ENCODE measurements at places on chromosomes 12 and 14. TPM values are rescaled to one million over a fixed set of nuclear protein-coding genes. Genes with fewer than 3 reads are reported as not detected.
A peak's percentile ranks its signal among the peaks of the same experiment; 100 is the strongest.

The TAMALIN gene
- 18.0 TPM for polyA plus RNA-seq

The PGF gene
- polyA plus RNA-seq: 33.2 TPM

The PLEKHH1 gene
- polyA plus RNA-seq: 1.0 TPM

The TAS2R8 gene
- polyA plus RNA-seq: not detected

The VWF gene
- polyA plus RNA-seq: 91.9 TPM

The LMNTD1 gene
- not detected for polyA plus RNA-seq

The KLRK1 gene
- 0.11 TPM for polyA plus RNA-seq

The PMCH gene
- polyA plus RNA-seq: 0.41 TPM

The ART4 gene
- polyA plus RNA-seq: 0.51 TPM

The ESPL1 gene
- 9.8 TPM for polyA plus RNA-seq

The FAM222A gene
- polyA plus RNA-seq: 8.6 TPM

The A2M gene
- 279 TPM for polyA plus RNA-seq

The GYS2 gene
- 0.29 TPM for polyA plus RNA-seq

The SLC6A13 gene
- polyA plus RNA-seq: 2.4 TPM

DNA sequence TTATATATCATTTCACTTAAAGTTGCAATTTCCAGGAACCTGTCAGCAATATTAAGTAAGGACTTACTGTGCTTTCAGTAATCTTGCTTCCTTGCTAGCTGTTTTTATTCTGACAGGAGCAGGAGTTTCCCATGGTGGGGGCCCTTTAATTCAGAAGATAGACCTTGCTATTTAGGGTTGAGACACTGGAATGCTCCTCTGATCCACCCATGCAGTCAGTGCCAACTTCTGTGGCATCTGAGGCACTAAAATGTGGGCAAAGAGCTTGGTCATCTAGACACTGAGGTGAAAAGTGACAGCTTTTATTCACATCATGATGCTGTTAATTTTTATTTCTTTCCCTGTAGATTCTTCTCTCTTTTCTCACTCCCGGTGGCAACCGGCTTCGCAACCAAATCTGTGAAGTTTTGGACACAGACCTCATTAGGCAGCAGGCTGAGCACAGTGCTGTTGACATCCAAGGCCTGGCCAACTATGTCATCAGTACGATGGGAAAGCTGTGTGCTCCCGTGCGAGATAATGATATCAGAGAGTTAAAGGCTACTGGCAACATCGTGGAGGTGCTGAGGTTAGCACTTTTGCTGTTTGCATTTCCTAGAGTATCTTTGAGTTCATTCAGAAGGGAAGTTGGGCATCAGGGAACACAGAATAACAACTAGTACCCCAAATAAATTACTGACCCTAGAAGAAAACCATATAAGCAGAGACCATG, 18.8 kb downstream of the TCP11L2 start:
- H3K27ac ChIP-seq: no peak overlapping the region
- no peak for DNase-seq
- H3K4me1 ChIP-seq: no peaks in the 10 kb centered on the region
- peaks cover 28% of the 10 kb centered on the region for H3K36me3 ChIP-seq

DNA sequence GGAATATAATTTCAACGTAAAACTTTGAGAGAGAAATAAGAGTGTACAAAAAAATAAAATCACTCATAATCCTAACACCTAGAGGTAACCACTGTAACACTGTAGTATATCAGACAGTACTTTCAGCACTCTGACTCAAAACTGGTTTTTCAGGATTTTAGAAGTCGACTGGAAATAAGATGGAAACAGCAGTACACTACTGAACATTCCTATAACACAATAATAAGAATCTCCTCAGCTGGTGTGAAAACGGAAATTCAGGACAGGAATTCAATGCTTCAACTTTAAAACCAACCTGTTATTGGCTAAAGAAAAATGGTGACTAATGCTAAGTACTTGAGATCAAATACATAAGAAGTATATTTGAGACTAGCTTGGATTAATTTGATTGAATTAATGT, 12.3 kb upstream of the PITPNM2 start:
- peaks cover 36% of the 10 kb centered on the region for H3K36me3 ChIP-seq
- no peaks in the 10 kb centered on the region for H3K4me1 ChIP-seq
- no peak overlapping the region for H3K27ac ChIP-seq
- H3K27me3 ChIP-seq: no peaks in the 10 kb centered on the region
- no peak overlapping the region for H3K4me3 ChIP-seq

DNA sequence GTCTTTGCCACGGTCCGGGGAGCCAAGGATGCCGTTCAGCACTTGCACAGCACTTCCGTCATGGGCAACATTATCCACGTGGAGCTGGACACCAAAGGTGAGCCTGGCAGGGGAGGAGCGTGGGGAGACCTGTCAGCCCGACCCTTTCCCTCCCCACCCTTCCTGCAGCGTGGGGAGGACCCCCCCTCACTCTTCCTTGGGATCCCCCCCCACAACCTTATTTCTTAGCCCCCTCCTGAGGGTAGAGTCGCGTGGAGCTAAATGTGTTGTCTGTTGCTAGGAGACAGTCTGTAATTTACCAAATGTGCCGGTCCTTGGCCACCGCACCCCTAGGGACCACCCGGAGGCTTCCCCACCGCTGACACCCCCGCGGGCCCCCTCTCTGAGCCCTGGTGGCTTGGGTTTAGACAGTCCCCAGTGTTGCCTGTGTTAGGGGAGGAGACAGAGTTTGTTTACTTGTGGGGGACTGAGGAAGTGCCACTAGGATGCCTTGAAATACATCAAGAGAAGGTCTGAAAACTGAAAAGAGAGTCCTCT, 2.3 kb downstream of the SETD1B start:
- no peak for DNase-seq
- peaks cover 37% of the 10 kb centered on the region for H3K4me1 ChIP-seq
- no peaks in the 10 kb centered on the region for H3K27me3 ChIP-seq
- H3K4me3 ChIP-seq: peak overlapping the region; percentile 75
- peaks cover 50% of the 10 kb centered on the region for H3K36me3 ChIP-seq
- no peak overlapping the region for H3K27ac ChIP-seq

- no peaks in the 10 kb centered on the region for H3K27me3 ChIP-seq
- H3K4me1 ChIP-seq: peaks cover 2% of the 10 kb centered on the region
- H3K4me3 ChIP-seq: no peak overlapping the region
- H3K36me3 ChIP-seq: peaks cover 4% of the 10 kb centered on the region
- H3K27ac ChIP-seq: no peak overlapping the region
- no peak for DNase-seq
These were observed 108.2 kb downstream of the STXBP6 start for GRCh38 chr14:24941719-24942118.

DNA sequence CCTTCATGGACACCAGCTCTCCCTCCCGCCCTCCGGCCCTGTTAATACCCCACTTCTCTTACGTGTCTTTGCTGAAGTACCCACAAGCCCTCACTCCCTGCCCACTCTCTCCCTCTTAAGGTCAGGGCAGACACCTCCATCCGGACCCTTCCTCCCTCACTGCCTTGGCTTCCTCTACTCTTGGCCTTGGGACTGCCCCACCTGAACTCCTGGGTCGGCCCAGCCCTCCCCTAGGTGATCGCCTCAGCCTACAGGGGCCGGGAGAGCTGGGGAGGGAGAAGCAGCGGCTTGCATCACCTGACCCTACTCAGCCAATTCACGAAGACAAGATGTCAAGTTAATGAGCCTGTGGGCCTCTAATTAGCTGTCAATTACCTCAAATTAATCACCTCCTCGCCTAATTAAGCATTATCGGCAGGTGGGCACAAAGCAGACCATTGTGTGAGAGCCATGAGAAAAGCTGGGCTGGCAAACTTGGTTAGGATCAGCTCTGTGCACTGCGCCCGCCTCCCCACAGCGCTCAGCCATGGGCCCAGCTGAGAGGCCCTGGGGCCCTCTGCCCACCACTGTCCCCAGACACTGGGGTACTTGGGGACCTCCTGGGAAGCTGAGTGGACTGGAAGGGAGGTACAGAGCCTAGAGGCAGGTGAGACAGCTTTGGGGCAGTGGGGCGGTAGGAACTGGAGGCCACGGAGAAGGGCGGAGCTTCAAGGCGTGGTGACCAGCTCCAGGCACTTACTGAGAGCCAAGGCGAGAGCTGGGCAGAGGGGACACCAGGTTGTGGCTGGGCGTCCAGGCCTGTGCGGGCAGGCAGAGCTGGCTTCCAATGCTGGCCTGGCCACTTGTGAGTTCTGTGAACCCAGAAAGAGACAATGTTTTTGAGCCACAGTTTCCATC, 25.1 kb upstream of the VSX2 start:
- no peak overlapping the region for H3K27ac ChIP-seq
- H3K27me3 ChIP-seq: peaks cover 35% of the 10 kb centered on the region
- no peaks in the 10 kb centered on the region for H3K36me3 ChIP-seq

DNA sequence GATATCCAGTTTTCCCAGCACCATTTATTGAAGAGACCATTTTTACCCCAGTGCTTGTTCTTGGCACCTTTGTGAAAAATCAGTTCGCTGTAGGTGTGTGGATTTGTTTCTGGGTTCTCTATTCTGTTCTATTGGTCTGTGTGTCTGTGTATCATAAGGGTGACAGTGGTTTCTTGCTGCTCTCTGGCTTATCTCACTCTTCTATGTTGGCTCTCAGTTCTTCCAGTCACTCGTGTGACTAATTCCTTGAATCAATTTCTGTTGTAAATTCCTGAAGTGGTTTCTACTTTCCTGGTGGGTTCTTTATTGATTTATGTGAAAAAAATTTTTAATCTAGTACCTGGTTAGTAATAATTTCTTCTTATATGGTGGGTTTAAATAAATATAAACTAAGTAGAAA, 58.3 kb downstream of the OTOGL start:
- H3K27me3 ChIP-seq: no peaks in the 10 kb centered on the region
- no peak for DNase-seq
- no peak overlapping the region for H3K27ac ChIP-seq
- no peaks in the 10 kb centered on the region for H3K4me1 ChIP-seq
- H3K4me3 ChIP-seq: no peak overlapping the region
- no peaks in the 10 kb centered on the region for H3K36me3 ChIP-seq

- H3K27me3 ChIP-seq: no peaks in the 10 kb centered on the region
- no peaks in the 10 kb centered on the region for H3K36me3 ChIP-seq
- peaks cover 55% of the 10 kb centered on the region for H3K4me1 ChIP-seq
- no peak overlapping the region for H3K4me3 ChIP-seq
- H3K27ac ChIP-seq: no peak overlapping the region
These were observed 223.2 kb downstream of the PPM1H start for GRCh38 chr12:62711631-62712241.

- DNase-seq: no peak
- H3K4me1 ChIP-seq: peaks cover 36% of the 10 kb centered on the region
- H3K27ac ChIP-seq: no peak overlapping the region
- no peaks in the 10 kb centered on the region for H3K36me3 ChIP-seq
- H3K27me3 ChIP-seq: peaks cover 3% of the 10 kb centered on the region
These were observed 243.7 kb downstream of the SLC41A2 start for GRCh38 chr12:104714369-104714768.

DNA sequence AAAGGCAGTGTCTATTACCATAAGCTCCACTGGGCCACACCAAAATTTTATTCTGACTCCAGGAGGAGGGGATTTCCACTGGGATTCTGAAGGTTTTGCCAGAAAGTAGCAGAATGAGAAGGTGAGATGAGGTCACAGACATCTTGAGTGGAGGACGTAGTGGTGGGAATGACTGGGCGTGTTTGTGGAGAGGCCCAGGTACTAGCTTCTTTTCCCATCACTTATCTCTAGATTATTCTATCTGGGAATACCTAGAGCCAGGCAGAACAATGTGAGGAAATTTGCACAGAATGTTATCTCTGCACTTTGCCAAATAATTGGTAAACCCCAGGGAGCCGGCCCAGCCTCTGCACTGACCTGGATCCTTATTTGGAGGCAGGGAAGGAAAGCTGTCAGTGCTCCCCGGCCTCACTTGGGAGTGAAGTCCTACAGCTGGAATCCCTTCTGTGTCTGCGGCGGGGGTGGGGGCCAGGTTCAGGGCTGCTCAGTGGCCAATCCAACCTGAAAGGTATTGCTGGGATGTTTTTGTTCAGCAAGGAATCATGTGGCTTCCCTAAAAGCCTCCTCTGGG, 129.4 kb downstream of the C12orf75 start:
- peaks cover 8% of the 10 kb centered on the region for H3K4me1 ChIP-seq
- H3K4me3 ChIP-seq: no peak overlapping the region
- no peaks in the 10 kb centered on the region for H3K36me3 ChIP-seq

DNA sequence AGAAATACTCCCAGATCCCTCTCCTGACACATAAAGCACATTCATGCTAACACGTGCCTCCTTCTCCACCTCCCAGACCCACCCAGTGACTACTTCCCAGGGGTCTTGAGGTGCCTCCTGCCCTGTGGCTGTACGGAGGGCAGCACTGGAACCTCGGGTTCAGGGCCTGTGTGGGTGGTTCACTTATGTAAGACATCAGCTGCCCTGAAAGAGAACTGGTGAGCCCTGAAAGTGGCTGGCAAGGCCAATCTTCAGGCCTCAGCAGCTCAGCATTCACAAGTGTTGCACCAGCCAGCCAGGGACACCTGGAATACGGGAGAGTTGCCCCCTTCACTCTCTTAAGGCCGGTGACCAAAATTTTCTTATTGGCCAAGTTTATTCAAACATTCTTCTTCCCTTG, 38.9 kb upstream of the NTF3 start:
- DNase-seq: no peak
- no peak overlapping the region for H3K4me3 ChIP-seq
- no peak overlapping the region for H3K27ac ChIP-seq
- peaks cover 9% of the 10 kb centered on the region for H3K4me1 ChIP-seq

- no peak overlapping the region for H3K4me3 ChIP-seq
- peaks cover 35% of the 10 kb centered on the region for H3K27me3 ChIP-seq
- peaks cover 13% of the 10 kb centered on the region for H3K4me1 ChIP-seq
- H3K36me3 ChIP-seq: no peaks in the 10 kb centered on the region
- DNase-seq: peak; percentile 18
These were observed 69.1 kb downstream of the TNFAIP2 start for GRCh38 chr14:103192246-103192840.

- H3K36me3 ChIP-seq: no peaks in the 10 kb centered on the region
- H3K27me3 ChIP-seq: no peaks in the 10 kb centered on the region
- H3K4me3 ChIP-seq: no peak overlapping the region
- no peaks in the 10 kb centered on the region for H3K4me1 ChIP-seq
- H3K27ac ChIP-seq: no peak overlapping the region
These were observed 132.0 kb upstream of the NOVA1 start for GRCh38 chr14:26729851-26730250.

GRCh38 chr12:78088391-78088832, 257.7 kb downstream of the NAV3 start:
- no peaks in the 10 kb centered on the region for H3K4me1 ChIP-seq
- no peaks in the 10 kb centered on the region for H3K36me3 ChIP-seq
- H3K4me3 ChIP-seq: no peak overlapping the region
- H3K27me3 ChIP-seq: no peaks in the 10 kb centered on the region

DNA sequence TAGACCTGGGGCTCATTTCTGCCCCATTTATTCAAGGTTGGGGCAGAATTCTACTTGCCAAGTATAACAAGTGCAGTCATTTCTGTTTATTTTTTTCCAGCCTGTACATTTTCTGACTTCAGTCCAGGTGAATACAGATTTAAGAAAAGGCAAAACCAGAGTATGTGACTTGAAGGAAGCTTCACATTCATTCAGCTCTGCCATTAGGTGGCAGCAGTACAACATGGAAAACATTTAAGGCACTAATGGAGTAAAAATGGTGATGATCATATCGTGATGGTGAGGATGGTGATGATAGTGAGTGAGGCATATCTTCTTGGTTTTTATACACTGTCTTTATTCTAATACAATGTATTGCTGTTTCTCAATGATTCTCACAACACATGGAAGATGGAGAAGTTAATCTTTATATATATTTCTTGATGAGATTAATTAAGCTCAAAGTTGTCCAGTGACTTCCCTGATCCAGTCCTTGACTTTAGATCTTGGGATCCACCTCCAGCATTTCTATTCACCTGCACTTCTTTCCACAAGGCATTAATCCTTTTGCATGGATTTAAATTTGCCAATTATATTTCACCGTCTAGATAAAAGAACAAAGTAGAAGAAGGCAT, 176.7 kb upstream of the SEL1L start:
- no peaks in the 10 kb centered on the region for H3K27me3 ChIP-seq
- no peak overlapping the region for H3K27ac ChIP-seq
- H3K4me3 ChIP-seq: no peak overlapping the region
- peak; percentile 82 for DNase-seq
